ENCODE measurements at places on chromosomes 1 and 21.
A peak's percentile ranks its signal among the peaks of the same experiment; 100 is the strongest.

DNA sequence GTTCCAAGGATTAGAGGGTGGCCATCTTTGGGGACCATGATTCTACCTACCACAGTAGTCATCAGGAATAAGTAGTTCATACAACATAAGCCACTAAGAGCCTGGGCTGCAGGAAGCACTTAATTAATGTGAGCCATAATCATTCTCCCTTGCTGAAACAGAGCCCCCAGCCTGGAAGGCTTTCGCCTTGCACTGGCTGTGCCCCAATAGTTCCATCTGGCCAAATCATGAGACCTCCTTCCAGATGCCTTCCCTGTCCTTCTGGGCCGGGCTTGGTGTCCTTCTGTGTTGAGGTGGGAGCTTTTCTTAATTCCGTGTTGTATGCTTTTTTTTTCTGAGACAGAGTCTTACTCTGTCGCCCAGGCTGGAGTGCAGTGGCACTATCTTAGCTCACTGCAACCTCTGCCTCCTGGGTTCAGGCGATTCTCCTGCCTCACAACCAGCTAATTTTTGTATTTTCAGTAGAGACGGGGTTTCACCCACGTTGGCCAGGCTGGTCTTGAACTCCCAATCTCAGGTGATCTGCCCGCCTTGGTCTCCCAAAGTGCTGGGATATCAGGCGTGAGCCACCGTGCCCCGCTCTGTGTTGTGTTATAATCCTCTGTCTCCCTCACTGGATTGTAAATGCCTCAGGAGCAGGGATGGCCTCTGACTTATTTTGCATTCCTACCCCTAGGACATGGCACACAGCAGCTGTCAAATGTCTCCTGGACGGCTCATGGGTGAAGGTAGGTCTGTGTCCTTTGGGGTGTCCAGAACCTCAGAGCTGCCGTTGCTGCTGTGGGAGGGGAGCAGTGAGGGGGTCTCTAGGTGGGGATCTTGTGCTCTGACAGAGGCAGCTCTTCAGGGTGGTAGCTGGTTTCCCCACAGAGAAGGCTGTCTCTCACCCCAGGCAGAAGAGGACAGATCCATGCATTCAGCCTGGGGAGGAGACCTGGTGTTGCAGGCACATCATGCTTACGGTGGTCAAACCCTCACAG is 10.1 kb downstream of the GNG4 start:
- no peak for DNase-seq

- no peak for DNase-seq
These were observed 2.9 kb upstream of the RBBP5 start for GRCh38 chr1:205124726-205125125.

DNA sequence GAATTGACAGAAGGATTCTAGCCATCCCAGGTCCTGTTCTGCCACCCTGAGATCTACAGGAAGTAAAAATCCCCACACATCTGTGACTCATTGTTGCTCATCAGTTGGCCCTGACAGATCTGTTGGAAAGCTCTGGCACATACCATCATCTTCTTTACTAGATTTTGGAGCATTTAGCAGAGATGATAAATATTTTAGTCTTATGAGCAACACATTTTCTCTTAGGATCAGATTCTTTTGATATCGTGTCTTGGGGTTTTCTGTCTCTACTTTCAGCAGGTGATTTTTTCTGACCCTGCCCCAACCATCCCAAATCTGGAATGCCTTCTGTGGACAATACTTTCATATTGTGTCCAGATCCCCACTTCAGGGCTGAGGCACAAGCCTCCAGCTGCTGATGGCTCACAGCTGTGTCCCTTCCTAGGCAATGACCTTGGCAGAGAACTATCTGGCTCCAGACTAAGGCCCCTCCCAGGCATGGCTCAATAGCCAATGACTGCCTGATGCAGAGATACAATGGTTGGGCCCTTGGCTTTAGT is 102.8 kb downstream of the GDAP2 start:
- peak; percentile 6 for DNase-seq

DNA sequence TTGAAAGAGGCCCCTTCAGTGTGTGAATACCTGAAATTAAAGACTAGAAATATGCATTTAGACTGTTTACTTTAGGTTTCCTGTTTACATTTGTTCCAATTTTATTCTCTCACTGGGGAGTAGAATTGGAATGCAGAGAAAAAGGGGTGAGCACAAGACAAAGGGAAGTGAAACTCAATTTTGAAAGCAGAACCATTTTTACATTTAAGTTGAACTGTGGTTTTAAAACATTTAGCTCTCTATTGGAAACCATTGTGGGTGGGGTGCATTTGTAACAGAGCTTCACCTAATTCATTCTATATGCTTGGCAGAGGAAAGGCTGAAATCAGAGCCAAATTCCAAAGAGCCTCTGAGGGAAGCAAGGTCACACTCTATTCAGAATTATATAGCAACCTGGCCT is 235.3 kb upstream of the C1orf105 start:
- no peak for DNase-seq
